Amniotic epithelial cell (primary cell): ENCODE measurements at places on chromosomes 6 and 20.

DNA sequence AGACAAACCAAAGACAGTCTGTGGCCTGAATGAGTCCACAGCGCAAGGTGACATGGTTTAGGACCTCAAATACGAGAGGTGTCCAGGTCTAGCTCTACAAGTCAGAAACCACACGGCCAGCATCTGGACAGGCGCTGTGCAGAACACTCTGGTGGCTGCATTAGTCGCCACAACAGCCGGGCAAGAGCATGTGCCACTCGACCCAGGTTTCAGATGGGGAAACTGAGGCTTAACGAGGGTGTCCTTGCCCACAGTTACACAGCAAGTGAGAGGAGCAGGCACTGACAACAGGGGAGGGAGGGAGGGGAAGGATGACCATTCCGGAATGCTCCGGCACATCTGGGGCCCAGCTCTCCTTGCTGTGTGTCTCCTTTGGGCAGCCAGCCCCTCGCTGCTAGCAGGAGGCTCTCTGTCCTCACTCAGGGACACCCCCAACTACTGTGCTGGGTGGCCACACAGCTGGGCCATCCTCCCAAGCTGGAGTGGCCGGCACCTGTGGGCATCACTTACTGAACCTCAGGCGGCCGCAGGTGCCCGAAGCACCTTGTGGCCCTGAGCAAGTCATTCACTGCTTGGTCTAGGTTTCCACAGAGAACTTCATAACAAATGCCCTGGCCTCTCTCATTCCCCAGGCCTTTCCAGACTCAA is 6.6 kb downstream of the DLL1 start:
- DNase-seq: no peak

GRCh38 chr6:108780784-108781183 is 67.4 kb upstream of the ARMC2 start:
- no peak for DNase-seq

GRCh38 chr20:32063695-32064094 is 11.7 kb downstream of the HCK start:
- peak; percentile 7 for DNase-seq

DNA sequence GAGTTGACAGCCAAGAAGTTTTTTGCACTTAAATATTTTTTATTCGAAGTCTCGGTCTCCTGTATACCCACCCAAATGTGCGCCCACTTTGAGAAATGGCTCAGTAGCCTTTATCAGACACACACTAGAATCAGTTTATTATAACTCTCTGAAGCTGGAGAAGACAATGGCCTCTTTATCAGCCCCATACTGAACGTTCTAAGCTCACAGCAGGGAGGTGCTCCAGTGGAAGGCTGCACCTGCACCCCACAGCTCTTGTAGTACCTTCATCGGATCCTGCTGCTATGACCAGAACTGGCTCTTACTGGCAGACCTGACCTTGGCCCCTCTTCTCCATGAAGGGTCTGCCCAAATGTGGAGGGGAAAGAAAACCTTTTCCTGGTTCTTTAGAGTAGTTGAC is 165.0 kb upstream of the SCGN start:
- DNase-seq: no peak

GRCh38 chr6:37554480-37554819 is 54.8 kb upstream of the CCDC167 start:
- DNase-seq: peak; percentile 37

- no peak for DNase-seq
These were observed 127.0 kb downstream of the MAFB start for GRCh38 chr20:40562031-40562430.

GRCh38 chr6:125824946-125825771 is 34.4 kb downstream of the NCOA7 start:
- DNase-seq: no peak

DNA sequence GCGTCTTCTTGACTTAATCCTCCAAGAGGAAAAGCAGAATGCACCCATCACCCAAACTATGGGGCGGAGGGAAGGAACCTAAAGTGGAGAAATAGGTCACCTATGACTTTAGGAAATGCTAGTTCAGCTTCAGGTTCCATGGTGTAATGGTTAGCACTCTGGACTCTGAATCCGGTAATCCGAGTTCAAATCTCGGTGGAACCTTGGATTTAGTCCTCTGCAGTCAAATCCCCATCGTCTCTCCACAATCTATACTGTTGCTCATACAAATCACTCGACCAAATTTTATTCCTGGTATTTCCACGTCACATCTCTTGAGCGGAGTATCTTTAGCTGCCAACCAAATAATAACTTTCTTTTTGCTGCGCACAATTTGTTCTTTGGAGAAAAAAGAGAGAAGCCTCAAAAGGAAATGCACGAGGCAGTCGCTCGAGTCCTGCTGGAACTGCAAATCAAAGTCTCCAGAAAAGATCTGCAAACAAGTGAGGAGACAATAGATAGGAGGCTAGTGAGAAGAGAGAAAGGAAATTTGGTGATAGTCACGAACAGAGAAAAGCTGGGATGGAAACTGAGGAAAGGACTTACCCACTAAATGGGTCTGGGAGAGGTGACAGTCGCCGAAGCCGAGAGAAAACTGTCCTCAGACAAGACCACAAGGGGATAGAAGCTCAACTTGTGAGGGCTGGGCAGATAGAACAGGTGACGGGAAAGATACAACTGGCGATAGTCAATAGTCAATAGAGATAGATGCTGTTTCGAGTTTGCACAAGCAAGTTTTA is 16.6 kb downstream of the POM121L2 start:
- DNase-seq: peak; percentile 61

GRCh38 chr6:139519571-139520031 is 145.2 kb upstream of the CITED2 start:
- peak; percentile 97 for DNase-seq

- DNase-seq: peak; percentile 87
These were observed 66.8 kb upstream of the RSPO3 start for GRCh38 chr6:127051571-127052260.

- DNase-seq: no peak
These were observed 31.9 kb downstream of the ZNF184 start for GRCh38 chr6:27441001-27441400.

GRCh38 chr20:22744341-22745193 is 160.2 kb upstream of the FOXA2 start:
- peak; percentile 82 for DNase-seq

GRCh38 chr6:144581812-144582537 is 296.8 kb downstream of the UTRN start:
- DNase-seq: peak; percentile 30

GRCh38 chr6:143562143-143562542 is 50.6 kb upstream of the FUCA2 start:
- DNase-seq: no peak

GRCh38 chr6:6916598-6916997 is 191.2 kb upstream of the RREB1 start:
- DNase-seq: peak; percentile 12

GRCh38 chr20:36074983-36075382 is 79.6 kb upstream of the EPB41L1 start:
- no peak for DNase-seq

DNA sequence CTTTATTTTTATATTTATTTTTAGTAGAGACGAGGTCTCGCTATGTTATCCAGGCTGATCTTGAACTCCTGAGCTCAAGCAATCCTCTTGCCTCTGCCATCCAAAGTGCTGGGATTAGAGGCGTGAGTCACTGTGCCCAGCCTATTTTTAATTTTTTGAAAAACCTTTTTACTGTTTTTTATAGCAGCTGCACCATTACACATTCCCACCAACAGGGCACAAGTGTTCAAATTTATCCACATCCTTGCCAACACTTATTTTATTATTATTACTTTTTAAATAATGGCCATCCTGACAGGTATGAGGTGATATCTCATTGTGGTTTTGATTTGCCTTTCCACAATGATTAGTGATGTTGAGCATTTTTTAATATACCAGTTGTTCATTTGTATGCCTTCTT is 42.5 kb downstream of the PACSIN1 start:
- DNase-seq: no peak

DNA sequence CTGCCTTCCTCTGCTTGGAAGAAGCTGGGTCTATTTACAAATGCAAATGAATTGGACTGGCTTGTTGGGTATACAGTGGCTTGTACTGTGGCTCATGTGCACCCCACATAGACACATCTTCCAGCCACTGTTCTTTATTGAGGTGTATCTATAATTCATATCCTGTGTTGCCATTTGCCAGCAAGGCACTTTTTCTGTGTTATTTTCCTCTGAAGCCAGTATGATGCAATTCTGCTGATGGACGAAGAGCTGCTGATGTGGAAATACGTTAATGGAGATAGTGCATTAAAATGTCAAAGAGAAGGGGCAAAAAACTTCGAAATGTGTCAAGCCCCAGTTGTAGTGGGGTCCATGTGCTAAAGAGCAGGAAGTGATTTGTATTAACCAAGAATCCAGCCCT is 167.5 kb downstream of the TMEM242 start:
- peak; percentile 68 for DNase-seq

DNA sequence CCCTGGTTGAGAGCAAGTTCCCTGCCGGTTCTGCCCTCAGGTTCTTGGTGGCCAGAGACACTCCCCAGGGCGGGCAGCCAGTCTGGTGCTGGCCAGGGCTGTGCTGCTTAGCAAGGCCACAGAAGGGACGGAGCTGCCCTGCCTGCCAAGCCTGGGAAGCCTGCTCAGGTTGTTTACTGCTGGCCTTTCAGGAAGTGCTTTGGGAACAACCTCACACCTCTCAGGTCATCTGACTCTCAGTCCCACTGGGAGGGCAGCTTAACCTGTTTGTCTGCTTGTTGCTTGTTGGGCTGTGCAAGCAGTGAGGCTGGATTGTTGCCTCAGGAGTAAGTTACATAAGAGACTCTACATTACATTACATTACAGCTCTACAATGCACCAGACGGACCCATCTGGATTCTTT is 75.8 kb upstream of the AFDN start:
- no peak for DNase-seq
